Motor neuron (in vitro differentiated cells): ENCODE measurements at places on chromosomes 16 and 17.

DNA sequence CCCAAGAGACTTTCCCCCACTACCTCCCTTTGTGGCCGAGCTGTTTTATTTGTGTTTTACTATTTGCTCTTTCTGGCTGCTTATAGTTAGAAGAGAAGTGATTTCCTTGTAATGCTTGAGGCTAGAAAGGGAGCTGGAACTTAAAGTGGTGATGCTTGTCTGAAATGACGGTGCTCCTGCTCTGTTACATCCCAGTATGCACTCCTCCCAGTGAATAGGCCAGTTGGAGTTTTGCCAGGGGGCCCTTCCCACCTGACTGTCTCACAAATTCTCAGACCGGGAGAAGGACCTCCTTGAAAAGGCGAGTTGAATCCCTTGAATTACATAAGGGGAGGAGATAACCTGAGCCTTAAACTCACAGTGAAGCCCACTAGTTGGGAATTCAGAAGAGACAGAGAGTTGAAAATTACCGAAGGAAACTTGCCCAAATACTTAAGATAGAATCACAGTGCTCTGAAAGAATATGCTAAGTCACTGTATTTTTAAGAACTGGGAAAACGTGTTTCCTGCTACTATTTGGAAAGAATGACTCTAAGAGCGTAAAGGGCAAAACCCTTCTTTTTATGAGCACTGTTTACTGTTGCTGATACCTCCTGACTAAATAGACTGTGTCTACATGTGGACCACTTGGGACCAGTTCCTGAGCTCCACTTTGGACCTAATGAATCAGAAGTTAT lies 84.7 kb upstream of the CLEC3A start:
- ATAC-seq: no peak

DNA sequence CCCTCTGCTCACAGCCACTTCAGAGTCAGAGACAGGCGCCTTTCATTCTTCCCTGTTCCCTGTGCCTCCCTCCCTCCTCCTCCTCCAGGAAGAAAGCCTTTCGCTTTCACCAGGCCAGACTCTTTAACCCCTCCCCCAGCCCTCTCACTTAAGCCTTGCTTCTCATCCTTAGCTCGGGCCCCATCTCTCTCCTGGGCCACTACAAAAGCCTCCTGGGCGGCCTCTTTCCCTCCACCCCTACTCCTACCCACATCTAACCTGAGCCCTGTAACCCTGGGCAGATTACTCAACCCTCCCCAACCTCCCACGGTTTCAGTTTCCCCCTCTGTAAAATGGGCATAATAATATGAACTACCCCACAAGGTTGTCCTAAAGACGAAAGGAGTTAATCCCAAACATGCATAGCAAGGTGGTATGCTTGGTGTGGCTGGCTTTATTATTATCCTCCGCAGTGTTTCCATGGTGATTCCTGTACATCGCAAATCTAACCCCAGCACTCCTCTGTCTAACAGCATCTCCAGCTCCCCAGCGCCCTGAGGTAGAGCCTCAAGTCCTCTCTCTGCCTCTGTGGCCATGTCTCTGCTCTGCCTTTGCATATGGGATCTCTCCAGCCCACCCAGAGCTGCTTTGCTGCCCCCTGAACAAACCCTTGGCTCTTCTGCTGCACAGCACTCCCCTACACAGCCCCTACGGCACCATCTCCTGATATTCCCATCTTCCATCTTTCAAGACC lies 17.7 kb downstream of the PIMREG start:
- ATAC-seq: no peak

DNA sequence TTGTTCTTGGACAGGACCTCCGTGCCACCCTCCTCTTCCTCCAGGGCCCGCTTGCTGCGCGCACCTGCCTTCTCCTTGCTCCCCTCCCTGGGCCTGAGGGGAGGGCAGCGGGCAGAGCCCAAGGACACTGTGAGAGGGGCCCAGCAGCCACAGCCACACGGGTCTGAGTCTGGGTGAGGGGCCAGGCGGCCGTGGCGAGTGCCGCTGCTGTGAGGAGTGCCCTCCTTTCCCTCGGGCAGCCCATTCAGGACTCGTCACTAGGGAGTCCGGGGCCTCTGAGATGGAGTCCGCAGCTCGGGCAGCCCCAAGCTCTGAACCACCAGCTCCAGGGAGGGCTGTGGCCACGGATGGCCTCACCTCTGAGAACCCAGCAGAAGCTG lies 5.6 kb downstream of the DUS1L start:
- ATAC-seq: no peak

GRCh38 chr16:12235110-12235509 lies 258.6 kb downstream of the SNX29 start:
- no peak for ATAC-seq

- no peak for ATAC-seq
Observed at GRCh38 chr16:20853143-20853542, 46.8 kb downstream of the REXO5 start.

- no peak for ATAC-seq
Observed at GRCh38 chr17:73695035-73695738, 50.9 kb upstream of the SDK2 start.

- peak; percentile 27 for ATAC-seq
Observed at GRCh38 chr17:4340914-4341615, 25.4 kb downstream of the UBE2G1 start.

- ATAC-seq: no peak
Observed at GRCh38 chr17:38893113-38893512, 23.3 kb downstream of the LASP1 start.

DNA sequence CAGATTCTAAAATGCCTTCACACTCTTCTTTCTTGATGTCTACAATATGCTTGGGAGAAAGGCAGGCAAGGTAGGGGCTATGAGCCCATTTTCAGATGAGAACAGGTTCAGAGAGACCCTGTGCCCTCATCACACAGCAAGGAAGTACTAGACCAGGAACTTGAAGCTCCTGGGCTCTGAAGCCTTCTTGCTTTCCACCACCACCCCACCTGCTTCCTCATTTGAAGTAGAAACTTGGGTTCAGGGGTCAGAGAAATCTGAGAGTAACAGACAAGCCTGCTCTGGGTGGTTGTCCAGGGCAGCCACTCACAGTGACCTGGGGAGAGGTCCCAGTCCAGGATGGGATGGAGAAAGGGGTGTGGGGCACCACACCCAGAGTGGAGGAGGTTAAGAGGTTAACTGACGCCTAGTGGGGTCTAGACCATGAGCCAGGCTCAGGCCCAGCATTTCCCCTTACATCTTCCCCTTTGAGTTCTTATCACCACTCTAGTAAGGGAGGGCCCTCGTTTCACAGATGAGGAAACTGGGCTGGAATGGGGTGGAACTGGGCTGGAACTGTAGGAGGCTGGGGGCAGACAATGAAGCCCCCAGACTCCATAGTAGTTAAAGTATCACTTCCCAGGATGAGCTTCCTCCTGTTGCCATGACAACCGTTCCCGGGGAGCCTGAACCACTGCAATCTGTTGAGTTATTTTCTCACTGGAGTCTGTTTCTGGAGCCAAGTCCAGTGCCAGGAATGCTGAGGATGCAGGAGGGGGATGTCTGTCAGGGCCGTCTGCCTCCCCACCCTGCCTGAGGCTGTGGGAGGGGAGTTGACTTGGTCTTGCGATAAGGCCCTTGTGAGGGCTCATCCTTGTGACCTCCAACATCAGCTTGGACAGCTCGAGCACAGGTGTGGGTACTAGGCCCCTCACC lies 16.2 kb upstream of the PHF12 start:
- ATAC-seq: no peak
